ENCODE measurements at places on chromosomes 3 and 15. TPM values are rescaled to one million over a fixed set of nuclear protein-coding genes. Genes with fewer than 3 reads are reported as not detected.

The NPRL2 gene
- total RNA-seq: 24.6 TPM

The FILIP1L gene
- total RNA-seq: 10.8 TPM

The KNG1 gene
- total RNA-seq: not detected

The OR5H15 gene
- total RNA-seq: not detected

The PIERCE2 gene
- 5.4 TPM for total RNA-seq

The CCDC80 gene
- total RNA-seq: 57.4 TPM

The SCG3 gene
- total RNA-seq: not detected

The RYK gene
- 47.3 TPM for total RNA-seq
